ENCODE measurements at places on chromosomes 12 and 14.

DNA sequence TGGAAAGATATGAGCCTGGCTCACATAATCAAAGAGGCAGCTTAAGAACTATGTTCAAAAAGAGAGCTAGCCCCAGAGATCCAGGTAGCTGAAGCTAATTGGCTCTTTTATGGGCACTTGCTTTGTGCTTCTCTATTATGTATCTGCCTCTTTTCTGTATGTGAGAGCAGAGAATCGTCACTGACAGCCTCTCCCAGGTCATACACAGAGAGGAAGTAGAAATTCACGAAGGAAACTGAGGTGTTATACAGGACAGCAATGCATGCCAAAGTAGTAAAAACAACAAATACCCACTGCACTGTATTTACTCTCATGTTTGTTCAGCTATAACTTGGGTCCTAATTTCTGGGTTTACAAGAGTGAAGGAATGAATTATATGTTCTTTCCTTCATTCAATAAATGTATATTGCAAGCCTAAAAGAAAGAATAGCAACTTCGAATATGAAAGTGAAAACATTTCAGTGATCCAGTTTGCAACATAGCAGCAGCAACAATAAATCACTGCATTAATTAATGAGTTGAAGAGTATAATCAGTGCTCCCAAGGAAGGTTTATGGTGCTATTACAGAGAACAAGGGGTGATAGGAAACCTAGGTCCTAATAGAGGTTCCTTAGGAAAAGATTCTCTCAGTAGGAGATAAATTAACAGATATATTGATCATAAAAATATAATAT is 47.1 kb upstream of the ATXN7L3B start:
- no peak for DNase-seq

DNA sequence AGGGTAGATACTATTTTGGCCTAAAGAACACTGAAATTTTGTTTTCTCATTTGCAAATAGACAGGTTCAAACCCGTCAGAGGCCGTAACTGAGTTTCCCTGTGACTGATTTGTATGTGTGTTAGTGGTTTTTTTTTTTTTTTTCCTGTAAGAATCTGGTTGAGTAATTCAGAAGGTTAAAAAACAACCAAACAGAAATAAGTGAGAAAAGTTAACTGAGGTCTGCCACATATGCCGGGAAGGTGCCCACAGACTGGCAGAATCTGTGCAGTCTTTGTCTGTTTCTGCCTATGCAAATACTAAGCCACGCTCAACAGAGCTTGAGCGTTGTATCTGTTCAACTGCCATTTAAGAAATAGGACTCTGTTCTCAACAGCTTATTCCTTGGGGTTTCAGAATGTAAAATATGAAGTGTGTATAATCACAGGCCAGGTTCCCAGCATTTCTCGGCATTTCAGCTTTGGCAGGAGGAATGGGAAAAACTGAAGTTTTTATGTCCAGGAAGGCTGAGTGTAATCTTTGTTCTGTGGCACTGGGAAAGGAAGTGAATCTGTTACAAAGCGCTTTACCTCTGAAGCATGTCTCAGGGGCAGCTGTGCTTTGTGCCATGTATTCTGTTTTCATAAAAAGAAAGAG is 181.9 kb downstream of the PRKCH start:
- DNase-seq, result no peak

- no peak for DNase-seq
These were observed 5.6 kb downstream of the GMFB start for GRCh38 chr14:54483073-54483745.

GRCh38 chr12:22121224-22121623 is 75.2 kb downstream of the CMAS start:
- peak; percentile 11 for DNase-seq

DNA sequence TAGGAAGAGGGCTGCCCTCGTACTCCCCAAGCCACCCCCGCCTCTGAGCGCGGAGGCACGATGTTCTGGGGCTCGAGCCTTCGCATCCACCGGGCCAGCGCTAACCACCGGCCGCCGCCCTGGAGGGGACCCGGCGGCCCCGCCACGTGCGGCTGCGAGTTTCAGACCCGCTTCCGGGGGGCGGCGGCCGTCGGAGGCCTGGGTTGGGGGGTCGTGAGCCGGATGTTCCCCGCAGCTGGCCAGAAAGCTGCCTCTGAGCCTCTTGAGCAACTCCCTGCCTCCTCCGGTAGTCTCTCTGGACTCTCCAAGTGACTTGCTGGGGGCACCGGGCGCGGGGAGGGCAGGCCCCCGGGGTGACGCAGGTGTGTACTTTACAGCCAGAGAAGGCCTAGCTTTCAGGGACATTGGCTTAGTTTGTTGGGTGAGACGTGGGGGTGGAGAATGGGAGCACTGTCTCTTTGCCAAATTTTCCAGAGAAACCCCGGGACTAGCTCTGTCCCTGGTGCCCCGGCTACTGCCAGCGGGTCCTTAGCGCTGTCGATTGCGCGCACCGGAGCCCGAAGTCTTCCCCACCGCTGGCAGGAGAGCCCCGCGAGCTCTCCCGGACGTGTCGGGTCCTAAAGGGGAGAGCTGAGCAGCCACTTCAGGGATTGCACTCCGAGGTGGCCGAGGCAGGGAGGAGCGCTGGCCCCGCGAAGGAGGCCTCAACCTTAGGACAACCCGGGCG is 15.6 kb downstream of the OTX2 start:
- no peak for DNase-seq

GRCh38 chr12:118376089-118377020 is at the start of gene SUDS3:
Gene SUDS3 (plus strand): TSS chr12:118376555. CDS start chr12:118376692, 137 bp downstream.
- DNase-seq, result peak; percentile 95

DNA sequence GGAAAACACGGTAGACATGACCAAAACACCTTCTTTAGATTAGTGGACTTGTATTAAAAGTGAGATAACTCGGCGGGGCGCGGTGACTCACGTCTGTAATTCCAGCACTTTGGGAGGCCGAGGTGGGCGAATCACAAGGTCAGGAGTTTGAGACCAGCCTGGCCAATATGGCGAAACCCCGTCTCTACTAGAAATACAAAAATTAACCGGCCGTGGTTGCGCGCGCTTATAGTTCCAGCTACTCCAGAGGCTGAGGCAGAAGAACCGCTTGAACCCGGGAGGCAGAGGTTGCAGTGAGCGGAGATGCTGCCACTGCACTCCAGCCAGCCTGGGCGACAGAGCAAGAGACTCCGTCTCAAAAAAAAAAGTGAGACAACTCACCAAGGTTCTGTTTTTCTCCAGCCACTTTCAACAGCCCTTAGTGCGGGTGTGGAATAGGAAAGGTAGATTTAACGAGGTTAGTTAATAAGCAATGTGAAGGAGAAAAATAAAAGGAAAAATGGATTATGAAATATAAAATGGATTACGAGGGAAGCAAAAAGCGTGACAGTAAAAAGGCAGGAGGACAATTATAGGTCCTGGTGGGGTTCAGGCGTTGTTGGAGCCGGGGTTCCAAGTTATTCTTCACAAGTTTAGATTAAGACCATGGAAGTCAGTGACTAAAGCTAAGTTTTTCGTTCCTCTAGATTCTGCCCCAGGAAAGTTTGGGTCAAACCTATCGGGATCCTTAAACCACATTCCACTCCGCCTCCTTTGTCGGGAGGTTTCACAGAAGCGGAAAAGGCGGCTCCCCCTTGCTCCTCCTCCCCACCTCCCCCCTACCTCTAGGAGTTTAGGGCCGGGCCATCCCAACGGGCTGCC is 534 bp downstream of the PPP2R3C start:
- no peak for DNase-seq

DNA sequence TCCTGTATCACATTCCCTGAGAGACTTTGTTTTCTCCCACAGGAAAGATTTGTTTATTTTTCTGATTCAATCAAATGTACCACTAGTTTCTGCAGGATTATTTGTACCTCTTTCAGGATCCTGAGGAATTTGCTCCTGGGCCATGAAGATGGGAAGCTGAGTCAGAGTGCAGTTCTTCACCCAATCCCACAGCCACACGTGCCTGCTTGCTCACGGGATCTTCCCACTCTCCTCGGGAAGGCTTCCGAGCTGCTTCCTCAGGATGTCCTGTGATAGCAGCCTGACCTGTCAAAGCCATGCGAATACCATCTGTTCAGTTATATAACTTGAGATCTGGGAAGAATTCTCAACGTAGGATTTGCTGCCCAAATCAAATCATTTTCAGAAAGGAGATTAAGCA is 41.8 kb upstream of the HIF1A start:
- DNase-seq, result no peak

DNA sequence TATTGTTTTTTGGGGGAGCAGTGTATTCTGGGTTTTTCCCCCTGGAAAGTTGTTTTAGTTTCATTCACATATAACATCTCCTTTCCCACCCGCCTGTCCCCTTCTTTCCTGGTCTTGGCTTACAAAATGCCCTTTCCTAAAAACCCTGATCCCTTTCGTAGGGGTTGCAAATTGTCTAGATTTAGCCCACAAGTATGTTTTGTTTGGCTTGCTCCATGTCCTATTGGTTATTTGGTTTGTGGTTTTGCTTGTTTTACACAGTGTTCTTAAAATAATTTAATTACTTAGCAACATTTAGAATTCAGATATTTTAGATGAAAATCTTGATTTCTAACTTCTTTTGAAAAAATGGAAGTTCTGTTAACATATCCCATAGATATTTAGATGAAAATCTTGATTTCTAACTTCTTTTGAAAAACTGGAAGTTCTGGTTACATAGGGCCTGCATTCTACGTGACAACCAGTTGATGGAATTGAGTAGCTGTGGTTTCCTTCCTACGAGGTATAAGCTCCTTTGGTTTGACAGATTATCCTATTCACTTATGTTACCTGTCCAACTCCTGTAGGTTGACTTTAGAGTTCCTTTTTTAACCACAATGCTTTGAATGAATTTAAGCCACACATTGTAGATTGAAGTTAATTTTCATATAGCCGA is 89.2 kb upstream of the TMEM263 start:
- DNase-seq, result no peak

- no peak for DNase-seq
These were observed 19.1 kb downstream of the PSMC1 start for GRCh38 chr14:90275458-90275814.

GRCh38 chr12:30989754-30990153 is 63.2 kb downstream of the TSPAN11 start:
- no peak for DNase-seq

DNA sequence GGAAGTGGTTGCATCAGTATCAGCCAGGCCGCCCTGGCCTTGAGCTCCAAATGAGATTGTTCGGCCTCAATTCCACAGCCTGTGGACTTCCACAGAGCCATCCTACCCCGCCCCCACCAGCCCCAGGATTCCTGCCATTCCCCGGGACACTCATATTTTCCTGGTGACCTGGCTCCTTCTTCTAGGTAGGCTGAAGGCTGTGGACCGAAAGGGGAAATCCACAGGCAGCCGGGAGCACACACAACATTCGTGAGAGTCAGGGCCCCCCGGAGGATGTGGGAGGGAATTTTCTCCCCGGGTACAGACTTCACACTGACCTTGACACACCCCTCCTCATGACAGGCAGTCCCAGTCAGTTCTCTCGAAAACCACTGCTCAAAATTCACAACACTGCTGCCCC is 39.9 kb downstream of the RIN3 start:
- no peak for DNase-seq
